GF-D8 (cell line): ENCODE measurements at places on chromosomes 12 and 14.
A peak's percentile ranks its signal among the peaks of the same experiment; 100 is the strongest.

- no peak for DNase-seq
Measured at GRCh38 chr12:78964521-78964920, 99.9 kb downstream of the SYT1 start.

- DNase-seq = no peak
Measured at GRCh38 chr12:108642899-108643654, 9.4 kb upstream of the SELPLG start.

DNA sequence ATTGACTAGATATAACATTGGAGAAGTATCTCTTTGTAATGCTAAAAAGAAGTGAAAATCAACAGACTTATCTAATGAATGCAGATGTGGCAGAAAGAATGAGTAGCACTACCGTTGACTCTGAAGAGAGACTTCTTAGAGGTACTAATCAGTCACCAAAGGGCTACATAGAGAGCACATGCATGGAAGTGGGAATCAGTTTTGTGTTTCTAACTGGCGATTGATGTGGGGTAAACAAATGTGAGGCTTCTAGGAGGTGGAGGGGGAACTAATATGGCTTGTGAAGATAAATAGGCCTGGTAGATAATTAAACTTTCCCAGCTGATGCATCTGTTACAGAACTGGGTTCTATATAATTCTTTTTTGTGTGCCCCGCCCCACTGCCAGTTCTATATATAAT lies 10.5 kb downstream of the COCH start:
- no peak for DNase-seq

- no peak for DNase-seq
Measured at GRCh38 chr14:68714991-68715924, 77.6 kb downstream of the ZFP36L1 start.

GRCh38 chr12:41521872-41522379 lies 333.8 kb downstream of the PDZRN4 start:
- no peak for DNase-seq

GRCh38 chr12:50924439-50925341 lies 27.7 kb upstream of the HIGD1C start:
- peak; percentile 74 for DNase-seq

DNA sequence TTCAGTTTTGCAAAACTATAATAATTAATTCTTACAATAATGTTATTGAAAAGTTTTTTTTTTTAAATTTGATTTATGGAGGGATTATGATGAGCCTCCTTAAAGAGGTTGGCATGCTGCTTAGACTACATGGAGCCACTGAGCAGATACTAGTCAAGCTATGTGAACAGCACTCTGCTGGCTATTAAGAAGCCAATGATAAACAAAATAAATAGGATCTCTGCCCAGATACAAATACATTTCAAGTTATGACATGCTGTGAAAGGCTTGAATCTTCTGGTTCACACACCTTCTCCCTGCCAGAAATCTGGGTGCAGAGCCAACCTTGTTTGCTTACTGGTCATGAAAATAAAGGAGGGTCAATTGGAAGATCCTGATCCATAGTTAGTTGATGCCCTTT lies 107.4 kb upstream of the NAV3 start:
- DNase-seq = no peak

GRCh38 chr14:40623643-40624042 lies 983.0 kb upstream of the LRFN5 start:
- no peak for DNase-seq

- no peak for DNase-seq
Measured at GRCh38 chr12:106197906-106198623, 49.8 kb downstream of the CKAP4 start.

- DNase-seq = no peak
Measured at GRCh38 chr12:5438671-5439200, 6.8 kb downstream of the NTF3 start.

DNA sequence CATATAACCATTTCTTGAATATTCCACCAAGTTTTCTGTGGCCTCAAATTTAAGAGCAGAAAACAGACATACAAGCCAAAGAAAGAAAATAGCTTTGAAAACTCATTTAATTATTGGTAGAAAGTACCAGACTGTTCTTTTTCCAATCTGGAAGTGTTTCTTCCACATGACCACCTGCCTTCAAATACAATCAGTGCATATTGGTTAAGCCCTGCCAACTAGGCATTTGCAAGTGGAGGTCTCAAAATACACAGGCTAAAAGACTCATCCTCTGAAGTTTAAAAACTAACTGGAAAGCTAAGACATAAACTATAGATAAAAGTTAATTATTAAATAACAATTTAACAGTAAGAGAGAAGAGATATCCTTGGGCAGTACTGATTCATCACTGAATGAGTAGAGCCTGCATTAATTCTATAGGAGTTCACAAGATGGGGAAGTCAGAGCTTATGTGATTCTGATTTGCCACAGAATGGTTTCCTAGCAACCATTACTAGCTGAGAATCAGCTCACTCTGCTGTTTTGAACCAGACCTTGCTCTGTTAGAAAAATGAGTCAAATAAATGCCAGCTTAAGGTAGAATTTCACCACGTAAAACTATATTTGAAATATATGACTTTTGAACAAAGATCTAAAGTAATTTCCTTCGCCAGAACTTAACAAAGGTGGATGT lies 433.8 kb downstream of the FUT8 start:
- DNase-seq = no peak

GRCh38 chr12:75818863-75819262 lies 212.7 kb downstream of the PHLDA1 start:
- no peak for DNase-seq

DNA sequence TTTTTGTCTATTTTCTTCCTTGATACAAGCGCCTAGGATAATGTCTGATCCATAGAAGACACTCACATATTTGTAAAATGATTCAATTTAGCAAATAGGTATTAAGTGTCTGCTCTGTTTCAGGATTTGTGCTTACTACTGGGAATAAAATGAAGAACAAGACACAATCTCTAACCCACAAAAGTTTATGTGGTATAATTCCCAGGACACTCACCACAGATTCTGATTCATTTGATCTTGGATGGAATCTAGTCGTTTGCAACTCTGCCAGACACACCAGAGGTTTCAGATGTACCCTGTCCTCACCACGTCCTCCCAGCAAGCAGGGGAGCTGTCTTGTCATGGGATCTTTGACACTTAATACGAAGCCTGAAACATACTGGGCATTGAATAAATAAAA lies 208.3 kb downstream of the LRIG3 start:
- no peak for DNase-seq

DNA sequence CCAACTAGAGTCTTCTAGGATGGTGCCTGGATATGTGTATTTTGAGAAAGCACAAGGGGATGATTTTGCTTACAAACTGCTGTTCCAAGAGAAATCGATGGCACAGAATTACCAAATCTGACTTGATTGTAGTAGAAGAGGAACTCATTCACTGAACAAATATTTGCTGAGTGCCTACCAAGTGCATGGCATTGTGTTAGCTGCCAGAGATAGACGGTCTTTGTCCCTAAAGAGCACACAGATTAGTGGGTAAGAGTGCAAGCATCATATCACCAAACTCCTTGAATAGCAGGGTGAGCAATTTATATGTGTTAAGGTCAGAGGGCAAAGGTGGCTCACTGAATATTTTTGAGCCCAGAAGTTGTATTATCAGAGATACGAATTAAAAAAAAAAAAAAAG lies 3.5 kb upstream of the FOXN3 start:
- DNase-seq = no peak

DNA sequence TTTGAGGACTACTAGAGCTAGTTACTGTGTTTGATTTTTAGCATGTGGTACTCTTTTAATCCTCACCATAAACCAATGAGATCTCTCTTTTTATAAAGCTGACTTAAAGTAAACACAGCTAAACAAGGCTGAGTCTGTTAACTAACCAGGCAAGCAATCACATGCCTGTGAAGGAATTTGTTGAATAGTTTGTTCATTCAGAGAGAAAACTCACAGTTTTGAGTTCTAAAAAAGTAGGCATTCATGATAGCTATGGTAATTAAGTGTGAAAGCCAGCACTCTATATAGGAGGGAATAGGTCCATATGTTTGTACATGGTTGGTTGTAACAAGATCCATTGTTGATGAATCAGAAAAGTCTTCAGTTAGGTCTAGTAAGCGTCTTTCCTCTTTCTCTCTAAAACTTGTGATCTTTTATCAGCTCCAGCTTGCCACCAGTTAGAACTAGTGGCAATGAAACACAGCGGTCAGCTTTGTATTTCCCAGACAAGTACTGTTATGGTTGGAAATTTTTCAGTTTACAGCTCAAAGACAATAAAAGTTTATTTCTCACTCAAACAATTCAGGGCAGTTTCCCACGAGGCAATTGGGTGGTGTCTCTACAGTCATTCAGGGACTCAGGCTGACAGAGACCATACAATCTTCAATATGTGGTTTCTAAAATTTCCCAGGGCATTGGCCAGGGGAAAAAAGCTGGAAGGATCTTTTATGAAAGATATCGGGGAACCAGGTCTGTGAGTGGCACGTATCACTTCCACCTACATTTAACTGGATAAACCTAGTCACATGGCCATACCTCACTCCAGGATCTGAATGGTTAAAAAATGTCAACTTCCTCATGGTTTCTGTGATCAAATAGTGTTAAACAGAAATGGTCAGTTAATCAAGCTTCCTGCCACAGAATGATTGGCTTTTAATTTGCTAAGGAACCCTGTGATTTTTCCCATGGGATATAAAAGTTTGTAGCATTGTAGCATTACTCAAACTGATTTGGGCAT lies 203.1 kb downstream of the KIF21A start:
- no peak for DNase-seq

- DNase-seq = no peak
Measured at GRCh38 chr14:61438497-61438859, 117.1 kb downstream of the PRKCH start.

DNA sequence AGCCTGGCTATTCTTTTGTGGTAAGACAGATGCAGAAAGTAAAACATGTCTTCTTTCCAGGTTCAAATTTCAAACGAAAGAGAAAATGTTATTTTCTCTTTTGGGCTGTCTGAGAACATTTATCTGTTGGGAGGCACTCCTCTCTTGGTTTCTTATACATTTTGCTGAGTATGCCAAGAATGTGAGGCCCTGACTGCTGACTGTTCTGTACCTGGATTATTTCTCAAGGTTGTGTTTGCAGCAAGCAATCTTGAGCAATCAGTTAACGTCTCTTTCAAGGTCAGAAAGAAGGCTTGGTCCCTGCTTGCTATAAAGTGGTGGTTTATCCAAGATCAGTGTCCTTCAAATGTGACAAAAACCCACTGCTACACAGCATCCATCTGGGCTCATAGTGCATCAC lies 9.8 kb downstream of the SSTR1 start:
- no peak for DNase-seq

DNA sequence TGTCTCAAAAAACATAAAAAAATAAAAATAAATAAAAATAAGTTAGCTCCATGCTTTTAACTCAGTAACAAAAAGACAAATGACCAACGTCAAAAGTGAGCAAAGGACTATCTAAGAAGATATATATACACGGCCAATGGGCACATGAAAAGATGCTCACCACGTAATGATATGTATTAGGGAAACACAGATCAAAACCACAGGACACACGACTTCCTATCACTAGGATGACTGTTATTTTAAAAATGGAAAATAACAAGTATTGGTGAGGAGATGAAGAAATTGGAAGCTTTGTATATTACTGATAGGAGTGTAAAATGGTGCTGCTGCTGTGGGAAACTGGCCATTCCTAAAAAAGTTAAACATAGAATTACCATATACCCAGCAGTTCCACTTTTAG lies 20.2 kb upstream of the P2RX7 start:
- no peak for DNase-seq

DNA sequence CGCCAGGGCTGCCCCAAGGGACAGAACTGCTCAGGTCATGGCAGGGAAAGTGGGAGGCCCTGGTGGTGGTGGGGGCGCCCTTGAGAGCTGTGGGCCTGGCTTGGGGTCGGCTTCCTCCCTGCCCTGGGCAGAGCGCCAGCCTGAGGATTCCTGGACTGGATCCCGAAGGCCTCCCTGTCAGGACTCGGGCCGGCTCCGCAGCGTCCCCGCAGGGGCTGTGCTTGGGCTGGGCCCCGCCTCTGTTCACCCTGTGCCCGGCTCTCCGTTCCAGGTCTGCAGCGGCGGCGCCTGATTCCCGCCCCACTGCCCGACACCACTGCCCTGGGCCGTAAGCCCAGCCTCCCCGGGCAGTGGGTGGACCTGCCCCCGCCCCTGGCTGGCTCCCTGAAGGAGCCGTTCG lies 39.9 kb downstream of the KIF26A start:
- no peak for DNase-seq

- DNase-seq = no peak
Measured at GRCh38 chr12:106315523-106315922, 13.0 kb downstream of the TCP11L2 start.

- no peak for DNase-seq
Measured at GRCh38 chr14:43697003-43697402, 810.1 kb downstream of the FSCB start.

GRCh38 chr14:61474015-61474414 lies 152.6 kb downstream of the PRKCH start:
- no peak for DNase-seq

- no peak for DNase-seq
Measured at GRCh38 chr12:72836194-72836593, 564.0 kb downstream of the TRHDE start.

GRCh38 chr14:28751467-28752058 lies 15.0 kb upstream of the FOXG1 start:
- peak; percentile 1 for DNase-seq

DNA sequence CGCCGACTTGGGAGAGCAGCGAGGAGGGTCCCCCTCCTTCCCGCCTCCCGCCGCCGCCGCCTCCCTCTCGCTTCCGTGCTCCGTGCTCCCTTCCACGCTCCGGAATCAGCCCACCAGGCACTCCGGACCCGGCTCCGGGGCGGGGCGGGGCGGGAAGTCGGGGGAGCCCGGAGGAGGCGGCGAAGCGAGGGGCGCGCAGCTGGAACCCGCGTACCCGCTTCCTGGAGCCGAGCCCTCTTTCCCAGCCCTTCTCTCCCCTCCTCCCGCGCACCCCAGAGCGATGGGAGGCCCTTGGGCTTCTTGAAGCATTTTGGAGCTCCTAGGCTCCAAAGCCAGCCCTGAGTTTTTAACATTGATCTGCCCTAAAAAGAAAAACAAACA lies at the start of gene SYNDIG1L:
SYNDIG1L (minus strand) TSS at position 9 of the 381 bp plus-strand sequence. CDS start 16,466 bp downstream, outside the sequence.
- no peak for DNase-seq

DNA sequence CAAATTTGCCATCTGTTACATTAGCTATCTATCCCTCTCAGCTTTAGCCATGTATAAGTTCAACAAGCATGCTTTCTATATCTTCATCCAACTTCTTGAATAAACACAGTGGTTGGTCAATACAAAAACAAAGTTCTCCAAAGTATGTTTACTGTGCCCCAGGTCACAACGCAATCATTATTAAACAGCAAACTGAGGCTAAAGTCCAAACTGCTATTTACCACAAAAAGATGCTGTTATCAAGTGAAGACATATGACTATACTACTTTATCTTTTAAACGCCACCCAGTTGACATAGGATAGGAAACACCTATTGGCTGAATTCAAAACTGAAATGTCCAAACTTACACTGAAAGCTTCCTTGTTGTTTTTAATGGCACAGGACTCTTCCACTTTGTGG lies 11.7 kb downstream of the ZCCHC8 start:
- DNase-seq = no peak

GRCh38 chr12:90611048-90611447 lies 343.9 kb downstream of the CCER1 start:
- no peak for DNase-seq

DNA sequence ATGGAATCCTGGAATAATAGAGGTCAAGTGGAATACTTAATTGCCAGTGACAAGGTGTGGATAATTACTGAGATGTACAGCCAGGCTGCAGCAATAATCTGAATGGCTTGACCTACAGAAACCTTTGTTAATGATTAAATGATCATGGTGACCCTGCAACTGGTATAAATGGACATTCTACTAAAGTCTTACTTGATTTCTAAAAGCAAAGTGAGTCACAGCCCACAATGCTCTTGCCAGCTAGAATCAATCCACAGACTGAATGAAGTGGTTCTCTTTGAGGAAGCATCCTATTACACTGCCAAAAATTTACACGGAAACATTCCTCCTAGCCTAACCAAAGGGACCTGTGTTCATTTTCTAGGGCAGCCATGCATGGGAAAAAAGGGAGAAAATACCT lies 518.5 kb downstream of the SOX5 start:
- no peak for DNase-seq
